ENCODE measurements at places on chromosomes 7 and 10. TPM values are rescaled to one million over a fixed set of nuclear protein-coding genes. Genes with fewer than 3 reads are reported as not detected.

DNA sequence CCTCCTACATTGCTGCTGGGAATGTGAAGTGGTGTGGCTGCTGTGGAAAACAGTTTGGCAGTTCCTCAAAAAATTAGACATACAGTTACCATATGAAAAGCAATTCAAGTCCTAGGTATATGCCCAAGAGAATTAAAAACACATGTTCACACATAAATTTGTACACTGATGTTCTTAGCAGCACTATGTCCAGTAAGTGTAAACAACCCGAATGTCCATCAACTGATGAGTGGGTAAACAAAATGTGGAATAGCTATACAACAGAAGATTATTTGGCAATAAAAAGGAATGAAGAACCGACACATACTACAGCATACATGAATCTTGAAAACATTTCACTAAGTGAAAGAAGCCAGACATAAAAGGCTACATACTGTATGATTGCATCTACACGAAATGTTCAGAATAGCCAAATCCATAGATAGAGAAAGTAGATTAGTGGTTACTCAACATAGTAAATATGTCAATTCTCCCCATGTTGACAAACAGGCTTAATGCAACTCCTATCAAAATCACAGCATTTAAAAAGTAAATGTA is 17.2 kb downstream of the CEP41 start:
- no peak overlapping the region for H3K27ac ChIP-seq
- H3K4me1 ChIP-seq = peaks cover 58% of the 10 kb centered on the region
- no peaks in the 10 kb centered on the region for H3K27me3 ChIP-seq
- DNase-seq = no peak
- peaks cover 45% of the 10 kb centered on the region for H3K36me3 ChIP-seq
- H3K4me3 ChIP-seq = no peak overlapping the region

VAX1 gene
- not detected for total RNA-seq

- peak overlapping the region; percentile 73 for H3K27ac ChIP-seq
- peaks cover 56% of the 10 kb centered on the region for H3K36me3 ChIP-seq
- no peak for DNase-seq
- H3K4me1 ChIP-seq = peaks cover 71% of the 10 kb centered on the region
Observed at GRCh38 chr10:69360485-69361302, 56.0 kb downstream of the TACR2 start.

GRCh38 chr10:72310241-72310633 is 36.5 kb downstream of the DDIT4 start:
- no peak overlapping the region for H3K4me3 ChIP-seq
- peaks cover 2% of the 10 kb centered on the region for H3K36me3 ChIP-seq
- peak overlapping the region; percentile 72 for H3K27ac ChIP-seq
- H3K4me1 ChIP-seq = peaks cover 70% of the 10 kb centered on the region
- no peak for DNase-seq

- H3K36me3 ChIP-seq = no peaks in the 10 kb centered on the region
- H3K4me1 ChIP-seq = peaks cover 26% of the 10 kb centered on the region
- DNase-seq = no peak
- H3K27ac ChIP-seq = no peak overlapping the region
Observed at GRCh38 chr7:29243910-29244655, 49.5 kb downstream of the CHN2 start.

DNA sequence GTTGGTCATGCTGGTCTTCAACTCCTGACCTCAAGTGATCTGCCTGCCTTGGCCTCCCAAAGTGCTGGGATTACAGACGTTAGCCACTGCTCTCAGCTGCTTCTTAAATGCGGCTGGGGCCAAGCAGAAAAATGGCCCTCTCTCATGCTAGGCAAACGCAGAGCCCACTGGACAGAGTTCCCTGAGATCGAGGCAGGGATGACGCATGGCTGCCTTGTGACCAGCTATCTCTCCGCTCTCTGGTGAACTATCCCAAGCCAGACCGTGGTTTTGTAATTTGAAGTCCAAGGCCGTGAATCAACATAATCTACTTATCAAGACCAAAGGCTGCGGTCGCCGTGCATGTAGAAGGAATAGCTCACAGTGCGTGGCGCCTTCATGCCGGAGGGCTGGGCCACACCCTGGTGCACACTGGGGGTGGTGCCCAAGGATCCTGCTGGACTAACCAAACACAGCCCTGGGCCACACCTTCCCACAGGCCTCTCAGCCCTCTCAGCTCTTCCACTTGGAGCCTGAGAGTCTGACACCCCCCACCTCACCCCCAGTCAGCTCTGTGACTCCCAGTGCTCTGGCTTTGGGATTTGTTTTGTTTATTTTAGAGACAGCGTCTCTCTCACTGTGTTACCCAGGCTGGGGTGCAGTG is 88.1 kb upstream of the CUX1 start:
- no peak overlapping the region for H3K27ac ChIP-seq
- no peaks in the 10 kb centered on the region for H3K4me1 ChIP-seq
- H3K36me3 ChIP-seq = no peaks in the 10 kb centered on the region
- no peak for DNase-seq

GRCh38 chr7:158014976-158015375 is 572.6 kb downstream of the PTPRN2 start:
- H3K36me3 ChIP-seq = no peaks in the 10 kb centered on the region
- DNase-seq = no peak
- no peak overlapping the region for H3K27ac ChIP-seq
- no peaks in the 10 kb centered on the region for H3K27me3 ChIP-seq
- peaks cover 8% of the 10 kb centered on the region for H3K4me1 ChIP-seq

- no peak overlapping the region for H3K4me3 ChIP-seq
- no peaks in the 10 kb centered on the region for H3K27me3 ChIP-seq
- no peak overlapping the region for H3K27ac ChIP-seq
Observed at GRCh38 chr10:76116523-76116922, 685.1 kb downstream of the LRMDA start.

ITPRID1 gene
- total RNA-seq = not detected

LRIT1 gene
- total RNA-seq = not detected

CFAP70 gene
- total RNA-seq = 0.57 TPM

FGFR2 gene
- not detected for total RNA-seq

GRCh38 chr10:132702601-132703418 is 83.1 kb downstream of the NKX6-2 start:
- no peak overlapping the region for H3K4me3 ChIP-seq
- no peak overlapping the region for H3K27ac ChIP-seq
- peaks cover 12% of the 10 kb centered on the region for H3K36me3 ChIP-seq

ITPRIP gene
- 26.6 TPM for total RNA-seq

DNA sequence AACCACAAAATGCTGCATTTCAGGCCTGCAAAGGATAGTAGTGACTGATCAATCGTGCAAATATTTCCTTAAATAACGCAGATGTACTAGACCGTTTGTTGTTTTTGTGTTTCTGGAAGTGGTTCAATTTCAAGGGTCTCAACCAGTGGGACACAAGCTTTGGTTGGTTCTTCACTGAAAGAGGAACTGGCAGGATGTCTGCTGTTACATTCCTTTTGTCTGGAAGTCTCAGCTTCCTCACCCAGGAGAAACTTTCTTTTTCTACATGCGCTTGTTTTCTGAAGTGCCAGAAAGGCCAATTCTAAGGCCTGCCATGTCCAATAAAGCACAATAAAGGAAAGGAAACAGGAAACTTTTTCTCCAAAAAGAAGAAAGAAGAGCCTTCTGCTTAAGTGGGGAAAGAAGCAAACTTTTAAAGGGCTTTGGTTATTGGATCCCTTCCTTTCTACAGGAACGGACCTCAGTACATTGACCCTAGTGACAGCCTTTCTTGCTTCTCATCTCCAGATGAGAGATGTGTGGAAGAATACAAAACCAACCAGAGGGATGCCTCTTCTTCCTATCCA is 4.1 kb downstream of the DKK1 start:
- H3K36me3 ChIP-seq = no peaks in the 10 kb centered on the region
- peaks cover 22% of the 10 kb centered on the region for H3K27me3 ChIP-seq
- peaks cover 5% of the 10 kb centered on the region for H3K4me1 ChIP-seq
- no peak overlapping the region for H3K4me3 ChIP-seq

GRCh38 chr10:109837384-109837783 is 85.9 kb downstream of the XPNPEP1 start:
- no peak overlapping the region for H3K27ac ChIP-seq
- no peak overlapping the region for H3K4me3 ChIP-seq
- no peaks in the 10 kb centered on the region for H3K36me3 ChIP-seq

ARL4A gene
- total RNA-seq = 15.8 TPM

CHRM2 gene
- not detected for total RNA-seq

PTF1A gene
- total RNA-seq = not detected

DNA sequence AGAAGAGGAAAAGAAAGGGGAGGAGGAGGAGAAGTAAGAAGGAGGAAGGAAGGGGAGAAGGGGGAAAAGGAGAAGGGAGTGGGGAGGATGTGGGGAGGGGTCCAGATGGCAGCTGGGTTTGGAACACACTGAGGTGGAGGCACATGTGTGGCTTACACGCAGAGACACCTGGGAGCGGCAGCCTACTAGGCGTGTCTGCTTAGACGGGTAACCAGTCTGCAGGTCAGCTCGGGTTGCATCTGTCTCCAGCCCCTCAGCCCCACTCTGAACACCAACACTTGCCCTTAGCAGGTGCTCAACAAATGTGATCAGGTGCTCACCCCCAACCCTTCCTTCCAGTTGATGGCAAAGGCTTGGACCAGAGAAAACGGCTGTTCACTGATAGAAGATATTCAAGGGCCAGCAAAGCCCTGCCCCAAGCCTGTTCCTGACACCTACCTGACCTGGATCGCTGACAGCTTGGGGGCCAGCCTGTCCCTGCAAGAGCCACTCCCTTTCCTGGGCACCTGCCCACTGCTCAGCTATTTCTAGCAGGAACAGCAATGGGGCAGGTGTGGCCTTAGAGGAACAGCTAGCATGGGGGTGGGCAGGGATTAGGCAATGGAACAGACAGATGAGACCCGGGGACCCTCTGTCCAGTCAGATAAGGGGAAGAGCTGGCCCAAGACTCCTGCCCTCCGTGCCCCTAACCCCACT is 70.5 kb downstream of the SH3PXD2A start:
- H3K27ac ChIP-seq = no peak overlapping the region
- H3K36me3 ChIP-seq = no peaks in the 10 kb centered on the region
- DNase-seq = no peak
- H3K4me1 ChIP-seq = peaks cover 14% of the 10 kb centered on the region

SCIN gene
- not detected for total RNA-seq

DNA sequence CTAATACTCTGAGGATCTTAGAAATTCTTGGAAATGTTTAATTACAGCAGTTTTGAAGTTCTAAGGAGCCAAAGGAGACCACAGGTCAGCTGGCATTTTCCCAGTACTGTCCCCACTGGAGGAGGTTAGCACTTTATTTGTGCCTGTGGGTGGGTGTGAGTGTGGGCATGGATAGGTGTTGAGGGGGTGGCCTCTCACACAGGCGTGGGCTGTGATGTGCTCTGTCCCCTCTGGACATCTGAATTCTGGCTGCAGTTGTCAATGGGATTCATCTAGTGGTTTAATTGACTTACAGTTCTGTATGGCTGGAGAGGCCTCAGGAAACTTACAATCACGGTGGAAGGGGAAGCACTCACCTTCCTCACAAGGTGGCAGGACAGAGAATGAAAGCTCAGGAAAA is 135.4 kb upstream of the NAMPT start:
- H3K27ac ChIP-seq = no peak overlapping the region
- H3K4me3 ChIP-seq = no peak overlapping the region
- H3K4me1 ChIP-seq = peaks cover 10% of the 10 kb centered on the region
- H3K27me3 ChIP-seq = no peaks in the 10 kb centered on the region
- no peak for DNase-seq

- no peak for DNase-seq
- H3K4me1 ChIP-seq = peaks cover 9% of the 10 kb centered on the region
- H3K27ac ChIP-seq = no peak overlapping the region
- H3K36me3 ChIP-seq = no peaks in the 10 kb centered on the region
- H3K4me3 ChIP-seq = no peak overlapping the region
- H3K27me3 ChIP-seq = no peaks in the 10 kb centered on the region
Observed at GRCh38 chr10:68633281-68633680, 73.1 kb downstream of the TET1 start.

DNA sequence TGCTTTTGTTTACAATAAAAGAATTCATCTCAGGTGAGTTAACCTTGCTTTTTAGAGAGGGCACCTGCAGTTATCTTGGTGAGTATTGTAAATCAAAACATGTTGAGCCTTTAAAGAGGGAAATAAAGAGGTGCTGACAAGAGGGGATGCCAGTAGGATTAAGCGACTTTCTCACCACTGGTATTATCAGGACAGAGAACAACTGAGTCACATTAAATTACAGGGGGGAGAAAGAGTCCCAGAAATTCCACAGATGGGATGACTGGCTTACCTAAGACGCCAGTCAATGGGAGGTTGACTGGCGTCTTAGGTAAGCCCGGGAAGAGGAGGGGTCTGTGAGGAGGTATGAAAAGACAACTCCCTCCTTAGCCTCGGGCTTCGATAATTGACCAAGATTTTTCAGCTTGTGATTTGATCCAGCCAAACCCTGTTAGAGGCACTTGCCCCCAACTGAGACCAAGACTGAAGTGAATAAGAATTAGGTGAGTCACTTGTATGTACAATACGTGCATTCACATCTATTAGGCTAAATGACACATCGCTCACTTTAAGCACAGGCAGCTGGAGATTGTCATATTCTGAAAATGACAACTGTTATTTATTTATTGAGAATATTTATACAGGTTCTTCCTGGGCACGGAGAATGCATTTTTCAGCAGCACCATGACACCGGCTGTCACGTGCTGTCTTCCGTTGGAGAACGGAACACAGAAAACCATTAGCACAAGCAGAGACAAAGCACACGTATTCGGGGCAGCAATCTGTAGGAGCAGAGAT is 117.6 kb downstream of the SEM1 start:
- H3K4me1 ChIP-seq = no peaks in the 10 kb centered on the region
- H3K27ac ChIP-seq = no peak overlapping the region
- H3K36me3 ChIP-seq = no peaks in the 10 kb centered on the region
- peaks cover 13% of the 10 kb centered on the region for H3K27me3 ChIP-seq
- DNase-seq = no peak

GRCh38 chr7:43234073-43234472 is 121.6 kb downstream of the HECW1 start:
- H3K27me3 ChIP-seq = peaks cover 10% of the 10 kb centered on the region
- no peak overlapping the region for H3K27ac ChIP-seq

RBP3 gene
- not detected for total RNA-seq

- H3K27ac ChIP-seq = no peak overlapping the region
- no peak overlapping the region for H3K4me3 ChIP-seq
- no peaks in the 10 kb centered on the region for H3K27me3 ChIP-seq
- H3K36me3 ChIP-seq = peaks cover 4% of the 10 kb centered on the region
- H3K4me1 ChIP-seq = no peaks in the 10 kb centered on the region
- DNase-seq = no peak
Observed at GRCh38 chr7:130095812-130096211, 25.5 kb downstream of the KLHDC10 start.

DNA sequence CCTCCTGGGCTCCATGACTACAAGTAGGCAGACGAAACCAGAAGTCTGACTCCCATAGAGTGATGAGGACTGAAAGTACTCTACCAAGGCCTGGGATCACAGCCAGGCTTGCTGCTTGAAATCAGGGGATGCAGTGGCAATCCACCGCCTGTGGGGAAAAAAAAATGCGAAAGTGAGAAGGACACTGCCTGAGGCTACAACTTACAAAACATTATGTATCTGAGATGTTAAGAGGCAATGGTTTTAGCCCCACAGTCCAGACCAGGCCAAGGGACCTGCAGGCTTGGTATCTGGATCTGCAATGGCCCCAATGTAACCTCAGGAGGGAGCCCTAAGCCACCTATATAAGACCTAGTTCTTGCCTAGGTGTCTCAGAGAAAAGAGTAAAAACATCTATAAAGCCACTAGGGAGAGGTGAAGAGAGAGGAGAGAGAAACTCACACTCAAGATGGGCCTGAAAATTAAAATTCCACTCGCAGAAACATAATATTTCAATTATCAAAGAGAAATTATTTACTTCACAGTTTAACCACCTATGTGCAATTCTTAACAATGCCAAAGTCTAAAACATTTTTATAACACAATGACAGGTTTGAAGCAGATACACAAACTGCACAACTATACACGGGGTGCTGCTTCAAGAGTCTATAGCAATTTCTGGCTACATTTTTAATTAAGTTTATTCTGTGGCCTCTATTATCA is 13.9 kb downstream of the DNAJC1 start:
- DNase-seq = peak; percentile 54
- no peaks in the 10 kb centered on the region for H3K27me3 ChIP-seq
- no peak overlapping the region for H3K4me3 ChIP-seq
- peaks cover 2% of the 10 kb centered on the region for H3K4me1 ChIP-seq
- H3K27ac ChIP-seq = no peak overlapping the region
